Fibroblast of lung (primary cell): ENCODE measurements at places on chromosomes 2 and 18. TPM values are rescaled to one million over a fixed set of nuclear protein-coding genes. Genes with fewer than 3 reads are reported as not detected.
A peak's percentile ranks its signal among the peaks of the same experiment; 100 is the strongest.

GRCh38 chr2:19000776-19001175 lies 357.6 kb downstream of the OSR1 start:
- no peak for DNase-seq

DNA sequence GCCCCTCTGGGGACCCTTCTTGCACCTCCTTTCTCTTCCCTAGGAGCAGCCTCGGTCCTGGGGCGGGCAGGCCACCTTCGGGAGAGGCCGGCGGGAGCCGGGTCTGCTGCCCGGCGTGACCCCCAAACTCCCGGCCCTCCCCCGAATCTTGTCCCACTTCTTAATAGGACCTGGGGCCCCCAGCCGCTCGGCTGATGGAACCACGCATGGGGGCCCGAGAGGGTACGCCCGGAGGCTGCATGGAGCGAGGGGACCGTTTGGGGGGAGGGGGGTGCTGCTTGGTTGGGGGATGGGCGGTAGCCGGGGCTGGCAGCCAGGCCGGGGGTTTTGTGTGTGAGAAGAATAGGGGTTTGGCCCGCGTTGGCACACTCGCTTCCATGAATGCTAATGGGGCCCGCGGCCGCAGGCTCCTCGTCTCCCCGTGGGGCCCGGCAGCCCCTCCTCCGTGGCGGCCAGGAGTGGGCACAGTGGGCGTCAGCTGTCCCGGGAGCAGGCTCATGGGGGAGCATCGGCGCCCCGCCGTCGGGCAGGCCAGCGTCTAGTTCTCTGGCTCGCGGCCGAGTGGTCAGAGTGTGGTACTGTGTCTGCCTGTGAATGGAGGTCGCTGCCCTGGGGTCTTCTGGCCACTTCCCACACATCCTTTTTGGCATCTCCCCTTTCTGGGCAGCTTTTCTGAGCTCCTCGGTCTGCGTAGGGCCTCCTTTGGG lies 1.0 kb downstream of the GAREM2 start:
- DNase-seq: no peak

DNA sequence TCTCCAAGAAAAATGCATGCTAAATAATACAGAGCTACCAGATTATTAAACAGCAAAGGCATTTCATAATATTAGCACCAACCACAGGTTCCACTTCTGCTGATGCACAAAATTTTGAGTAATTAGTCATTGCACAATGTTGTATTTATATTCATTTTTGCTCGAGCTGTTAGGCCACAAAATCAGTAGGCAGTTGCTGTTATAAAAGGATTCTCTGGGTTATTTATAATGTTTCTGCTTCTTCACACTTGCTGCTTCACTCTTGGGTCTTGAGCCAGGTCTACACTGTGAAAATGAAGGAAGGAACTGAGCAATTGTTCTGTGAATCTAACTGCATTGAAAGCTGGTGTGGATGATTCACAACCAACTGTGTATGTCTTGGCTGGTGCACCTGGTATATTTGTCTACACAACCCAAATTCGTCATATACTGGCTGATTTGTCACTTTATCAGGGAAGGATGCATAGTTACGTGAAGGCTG lies 38.3 kb downstream of the MRPL33 start:
- peak; percentile 98 for DNase-seq

GRCh38 chr2:178592655-178593054 lies 112.4 kb downstream of the PLEKHA3 start:
- DNase-seq: no peak

DNA sequence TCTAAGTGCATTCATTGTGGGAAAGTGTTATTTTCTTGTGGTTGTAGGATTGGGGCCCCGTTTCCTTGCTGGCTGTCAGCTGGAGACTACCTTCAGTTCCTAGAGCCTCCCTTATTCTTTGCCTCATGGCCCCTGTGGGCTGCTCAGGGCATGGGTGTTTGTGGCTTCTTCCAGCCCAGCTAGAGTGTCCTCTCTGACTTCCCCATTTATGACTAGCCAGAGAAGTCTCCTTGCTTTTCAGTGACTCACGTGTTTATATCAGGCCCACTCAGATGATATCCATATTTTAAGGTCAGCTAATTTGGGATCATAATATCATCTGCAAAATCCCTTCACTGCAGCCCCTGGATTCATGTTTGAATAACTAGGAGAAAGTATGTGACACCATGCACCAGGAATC lies 62.8 kb downstream of the DTNA start:
- peak; percentile 49 for DNase-seq

- no peak for DNase-seq
Measured at GRCh38 chr2:134790487-134790886, 47.9 kb upstream of the ACMSD start.

DNA sequence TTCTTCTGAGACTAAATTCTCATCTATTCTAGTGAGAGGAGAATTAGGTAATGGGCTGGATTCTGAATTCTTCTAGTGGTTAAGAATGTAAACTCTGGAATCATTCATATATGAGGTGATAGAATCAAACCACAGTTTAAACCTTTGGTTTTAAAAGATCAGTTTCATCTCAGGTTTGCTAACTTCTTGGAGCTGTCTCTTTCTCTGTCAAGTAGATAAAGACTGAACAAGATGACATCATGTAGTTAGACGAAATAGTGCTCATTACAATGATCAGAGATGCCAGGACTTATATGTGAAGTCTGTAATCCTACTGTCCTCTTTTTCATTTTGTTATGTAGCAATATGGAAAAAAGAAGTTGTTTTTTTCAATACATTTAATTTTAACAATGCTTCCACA lies 4.9 kb downstream of the CEBPZOS start:
- peak; percentile 42 for DNase-seq

GRCh38 chr18:53139746-53140500 lies 799.9 kb downstream of the DCC start:
- no peak for DNase-seq

Gene PLCL1
- 0.83 and 1.3 TPM in 2 replicates for total RNA-seq
